ENCODE measurements at places on chromosomes 2 and 18. TPM values are rescaled to one million over a fixed set of nuclear protein-coding genes. Genes with fewer than 3 reads are reported as not detected.

COLEC12 gene
- not detected for total RNA-seq

MOCOS gene
- total RNA-seq = not detected

CKAP2L gene
- 8.9 TPM for total RNA-seq

PLCL1 gene
- not detected for total RNA-seq

ERICH2 gene
- total RNA-seq = not detected

MC2R gene
- total RNA-seq = not detected

TOGARAM2 gene
- not detected for total RNA-seq

RFTN2 gene
- not detected for total RNA-seq

IL36G gene
- total RNA-seq = not detected

FAM237A gene
- total RNA-seq = not detected

TMEM169 gene
- not detected for total RNA-seq

KYNU gene
- total RNA-seq = 0.75 TPM

SLC5A7 gene
- not detected for total RNA-seq

Data from Karpas-422 (cell line).